ENCODE measurements at places on chromosomes 6 and 20.

- no peak for DNase-seq
- no peaks in the 10 kb centered on the region for H3K36me3 ChIP-seq
- no peak overlapping the region for H3K4me3 ChIP-seq
- no peak overlapping the region for H3K27ac ChIP-seq
- H3K27me3 ChIP-seq, result peaks cover 15% of the 10 kb centered on the region
These were observed 13.7 kb downstream of the PNLDC1 start for GRCh38 chr6:159813781-159814180.

DNA sequence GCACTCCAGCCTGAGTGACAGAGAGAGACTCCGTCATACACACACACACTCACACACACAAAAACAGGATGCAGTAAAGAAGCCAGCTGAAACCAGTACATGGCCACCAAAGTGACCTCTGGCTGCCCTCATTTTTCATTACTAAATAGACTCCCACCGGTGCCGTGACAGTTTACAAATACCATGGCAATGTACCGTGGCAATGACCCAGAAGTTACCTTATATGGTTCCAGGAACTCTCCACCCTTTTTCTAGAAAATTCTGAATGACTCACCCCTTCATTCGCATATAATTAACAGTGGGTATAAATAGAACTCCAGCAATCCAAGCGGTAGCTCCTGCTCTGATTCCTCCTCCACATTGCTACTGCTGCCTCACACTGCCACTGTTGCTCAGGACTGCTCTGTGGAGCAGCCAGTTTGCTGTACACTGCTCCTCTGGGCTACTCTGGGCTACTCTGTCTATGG is 57.7 kb downstream of the SNX5 start:
- no peak overlapping the region for H3K27ac ChIP-seq
- H3K27me3 ChIP-seq, result no peaks in the 10 kb centered on the region
- H3K36me3 ChIP-seq, result no peaks in the 10 kb centered on the region
- H3K4me1 ChIP-seq, result peaks cover 2% of the 10 kb centered on the region

DNA sequence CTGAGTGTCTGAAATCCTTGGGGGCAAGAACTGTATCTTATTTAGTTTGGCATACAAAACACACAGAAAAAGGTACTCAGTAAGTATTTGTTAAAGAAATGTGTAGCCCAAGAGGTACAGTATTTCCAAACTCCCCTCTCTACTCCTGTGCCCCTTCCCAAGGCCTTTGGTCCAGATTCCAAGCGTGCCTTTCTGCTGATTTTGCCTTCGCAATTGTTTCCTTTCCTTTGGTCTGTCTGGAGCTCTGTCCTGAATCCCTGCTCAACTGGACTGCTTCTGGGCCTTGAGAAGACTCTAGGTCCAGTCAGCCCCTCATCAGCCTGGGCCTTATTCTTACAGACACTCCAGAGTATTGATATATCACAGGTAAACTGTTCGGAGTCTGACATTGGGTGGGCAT is 122.2 kb upstream of the SYNCRIP start:
- H3K4me3 ChIP-seq, result no peak overlapping the region
- no peak overlapping the region for H3K27ac ChIP-seq
- no peaks in the 10 kb centered on the region for H3K27me3 ChIP-seq
- no peaks in the 10 kb centered on the region for H3K36me3 ChIP-seq

GRCh38 chr6:65546894-65547293 is 160.1 kb downstream of the EYS start:
- H3K27me3 ChIP-seq, result no peaks in the 10 kb centered on the region
- H3K4me1 ChIP-seq, result no peaks in the 10 kb centered on the region

GRCh38 chr20:44689809-44690208 is 25.4 kb upstream of the CCN5 start:
- peaks cover 6% of the 10 kb centered on the region for H3K4me1 ChIP-seq
- H3K36me3 ChIP-seq, result no peaks in the 10 kb centered on the region
- no peak for DNase-seq
- no peak overlapping the region for H3K27ac ChIP-seq

Data from mesenchymal stem cell (in vitro differentiated cells and primary cell).